ENCODE measurements at places on chromosomes 7 and 10. TPM values are rescaled to one million over a fixed set of nuclear protein-coding genes. Genes with fewer than 3 reads are reported as not detected.

DNA sequence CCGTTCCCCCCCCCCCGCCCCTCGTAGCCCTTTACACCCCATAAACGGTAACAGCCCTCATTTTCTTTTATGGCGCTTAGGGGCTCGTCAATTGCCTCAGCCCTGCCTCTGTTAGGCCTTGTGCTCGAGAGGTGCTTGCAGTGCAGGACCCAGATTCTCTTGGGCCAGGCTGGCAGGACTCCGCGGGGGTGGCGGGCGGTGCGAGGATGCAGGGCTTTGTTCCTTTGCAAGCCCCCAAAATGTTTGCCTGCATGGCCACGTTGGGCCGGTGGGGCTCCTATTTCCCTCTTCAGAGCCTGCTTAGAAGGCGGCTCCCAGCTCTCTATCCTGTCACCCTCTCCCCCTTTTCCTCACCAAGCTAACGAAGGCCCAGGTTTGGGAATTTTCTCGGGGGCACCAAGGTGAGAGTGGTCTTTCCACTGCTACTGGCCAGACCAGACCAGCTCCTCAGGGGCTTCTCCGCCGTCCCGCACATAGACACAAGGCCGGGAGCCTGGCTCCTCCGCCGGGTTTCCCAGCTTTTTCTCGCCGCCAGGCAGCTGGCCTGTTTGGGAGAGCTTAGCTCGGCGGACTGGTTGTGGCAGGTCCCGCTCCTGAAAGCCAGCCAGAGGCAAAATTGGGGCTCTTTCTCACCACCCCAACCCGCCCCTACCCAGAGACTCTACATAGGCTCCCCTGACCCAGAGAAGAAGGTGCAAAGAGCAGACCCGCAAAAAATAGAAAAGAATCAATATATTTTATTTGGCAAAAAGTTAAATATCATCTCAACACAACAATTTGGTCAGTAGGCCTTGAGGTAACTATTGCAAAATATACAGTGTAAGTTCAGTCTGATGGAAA is 3.4 kb downstream of the HOXA9 start:
- DNase-seq, result no peak
- no peak overlapping the region for H3K4me3 ChIP-seq
- H3K36me3 ChIP-seq, result no peaks in the 10 kb centered on the region
- no peak overlapping the region for H3K27ac ChIP-seq

GRCh38 chr7:36526863-36527548 is 137.3 kb downstream of the ANLN start:
- H3K4me3 ChIP-seq, result no peak overlapping the region
- no peaks in the 10 kb centered on the region for H3K36me3 ChIP-seq
- H3K27me3 ChIP-seq, result no peaks in the 10 kb centered on the region
- DNase-seq, result no peak
- H3K27ac ChIP-seq, result peak overlapping the region; percentile 67

The TAS2R5 gene
- total RNA-seq, result 3.1 TPM

DNA sequence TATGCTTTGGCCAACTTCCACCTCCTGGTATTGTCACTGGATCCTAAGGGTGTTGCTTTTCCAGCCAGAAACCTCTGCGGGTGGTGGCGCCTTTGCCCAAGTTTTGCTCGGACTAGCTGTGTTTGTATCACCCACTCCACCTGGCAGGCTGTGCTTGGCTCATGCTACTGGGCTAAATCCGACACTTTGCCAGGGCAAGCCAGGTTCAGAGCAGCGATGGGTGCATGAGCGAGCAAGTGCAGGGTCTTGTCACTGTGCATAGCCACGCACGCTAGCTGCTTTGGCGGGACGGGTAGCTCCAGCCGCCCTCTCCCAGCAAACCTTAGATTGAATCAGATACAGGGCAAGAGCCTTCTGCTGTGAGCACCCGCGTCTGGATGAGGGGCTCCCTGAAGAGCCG is 737.5 kb downstream of the PCDH15 start:
- no peak overlapping the region for H3K4me3 ChIP-seq
- no peak for DNase-seq
- no peaks in the 10 kb centered on the region for H3K4me1 ChIP-seq
- H3K36me3 ChIP-seq, result no peaks in the 10 kb centered on the region

DNA sequence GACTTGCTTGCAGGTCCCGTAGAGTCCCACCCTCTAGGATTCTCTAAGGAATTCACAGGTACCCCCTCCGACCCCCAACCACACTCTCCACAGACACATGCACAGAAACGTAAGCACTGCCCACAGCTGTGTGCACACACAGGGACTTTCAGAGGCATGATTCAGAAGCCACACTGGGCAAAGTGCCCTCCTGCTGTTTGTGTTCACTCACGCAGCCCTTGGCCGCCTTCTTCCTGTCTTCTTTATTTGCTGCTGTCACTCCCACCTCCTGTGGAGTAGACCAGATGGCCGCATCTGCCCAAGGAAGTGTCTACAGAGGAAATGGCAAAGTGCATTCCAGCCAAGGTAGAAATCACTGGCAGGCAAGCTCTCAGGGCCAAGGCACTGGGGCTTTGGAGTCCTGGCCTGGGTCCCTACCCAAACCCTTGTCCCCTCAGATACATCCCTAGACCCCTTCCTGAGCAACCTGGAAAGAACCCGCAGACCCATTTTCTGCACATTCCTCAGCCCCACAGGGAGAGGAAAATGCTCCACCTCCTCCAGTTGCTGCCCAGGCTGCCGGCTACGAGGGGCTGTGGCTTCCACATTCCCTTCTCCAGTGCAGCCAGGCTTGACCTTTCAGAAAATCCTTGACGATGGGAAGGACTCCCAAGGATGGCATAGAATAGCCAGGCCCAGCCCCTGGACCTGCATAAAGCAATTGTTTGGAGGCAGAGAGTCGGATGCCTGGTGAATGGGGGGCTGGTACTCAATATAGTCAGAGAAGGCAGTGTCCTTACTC is 21.6 kb upstream of the GIMAP8 start:
- peak overlapping the region; percentile 63 for H3K27ac ChIP-seq
- H3K27me3 ChIP-seq, result peaks cover 3% of the 10 kb centered on the region
- H3K4me1 ChIP-seq, result peaks cover 21% of the 10 kb centered on the region
- peak overlapping the region; percentile 14 for H3K4me3 ChIP-seq
- DNase-seq, result peak; percentile 85

DNA sequence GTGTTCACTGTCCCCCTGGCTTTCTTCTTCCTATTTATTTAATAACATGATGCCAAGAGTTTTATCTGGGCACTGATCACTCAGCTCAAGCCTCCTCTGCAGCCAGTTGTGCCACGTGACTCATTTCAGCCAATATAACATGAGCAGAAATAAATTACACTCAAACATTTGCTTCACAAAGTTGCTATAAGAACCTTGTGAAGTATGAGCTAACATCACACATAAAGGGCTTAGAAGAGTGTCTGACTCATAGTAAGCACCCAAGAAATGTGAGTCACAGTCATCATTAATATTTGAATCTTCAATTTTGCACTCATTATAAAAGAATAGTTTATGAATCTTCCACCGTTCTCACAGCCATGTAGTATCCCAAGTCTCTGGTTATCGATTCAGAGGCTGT is 414.6 kb upstream of the NPVF start:
- H3K27ac ChIP-seq, result peak overlapping the region; percentile 15
- no peaks in the 10 kb centered on the region for H3K27me3 ChIP-seq
- DNase-seq, result no peak
- no peak overlapping the region for H3K4me3 ChIP-seq
- peaks cover 37% of the 10 kb centered on the region for H3K4me1 ChIP-seq

The PTF1A gene
- total RNA-seq, result not detected

DNA sequence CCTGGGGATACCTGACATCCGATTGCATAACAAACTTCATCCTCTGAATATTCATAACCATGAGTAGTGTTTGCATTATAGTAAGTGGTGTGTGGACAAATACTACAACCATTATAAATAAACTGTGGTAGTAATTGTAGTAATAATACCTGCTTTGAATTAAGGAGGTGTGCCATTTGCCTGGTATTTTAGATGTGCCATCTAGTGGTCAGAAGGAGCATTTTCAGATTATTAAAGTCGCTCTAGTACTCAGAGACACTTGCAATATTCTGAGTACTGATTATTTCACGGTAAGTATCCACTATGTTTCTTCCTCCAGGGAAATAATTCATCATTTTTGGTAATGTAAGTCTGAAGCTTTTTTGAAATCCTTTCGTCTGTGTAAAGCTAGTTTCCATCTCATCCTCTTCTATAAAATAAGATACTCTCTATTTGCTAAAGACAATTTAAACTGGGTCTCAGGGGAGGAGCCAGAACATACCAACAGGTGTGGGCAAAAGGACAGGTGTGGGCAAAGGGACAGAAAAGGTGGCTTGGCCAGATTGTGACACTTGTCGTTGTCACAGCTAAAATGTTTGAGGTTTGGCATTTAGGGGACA is 115.3 kb upstream of the WDR11 start:
- no peak overlapping the region for H3K27ac ChIP-seq
- DNase-seq, result no peak
- no peaks in the 10 kb centered on the region for H3K4me1 ChIP-seq
- no peaks in the 10 kb centered on the region for H3K36me3 ChIP-seq
- H3K27me3 ChIP-seq, result peaks cover 7% of the 10 kb centered on the region

The ADCY1 gene
- 0.05 TPM for total RNA-seq

DNA sequence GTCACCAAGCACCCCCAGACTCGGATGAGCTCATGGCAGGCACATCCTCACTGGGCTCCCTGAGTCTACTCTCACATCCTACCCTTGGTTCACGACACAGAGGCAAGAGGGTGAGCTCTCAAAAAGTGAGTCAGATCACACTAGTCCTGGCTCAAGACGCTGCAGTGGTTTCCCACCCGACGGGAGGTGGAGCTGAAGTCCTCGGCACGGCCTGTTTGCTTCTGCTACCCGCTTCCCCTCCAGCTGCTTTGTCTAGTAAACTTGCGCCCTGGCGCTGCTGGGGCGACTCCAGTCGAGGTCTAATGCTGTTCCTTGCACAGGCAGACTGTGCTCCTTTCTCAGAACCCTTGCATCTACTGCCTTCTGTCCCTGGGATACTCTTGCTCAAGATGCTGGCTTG is 13.5 kb upstream of the SFMBT2 start:
- no peak for DNase-seq
- H3K4me1 ChIP-seq, result no peaks in the 10 kb centered on the region
- H3K4me3 ChIP-seq, result no peak overlapping the region
- no peaks in the 10 kb centered on the region for H3K36me3 ChIP-seq
- H3K27me3 ChIP-seq, result peaks cover 29% of the 10 kb centered on the region
- no peak overlapping the region for H3K27ac ChIP-seq

- H3K36me3 ChIP-seq, result no peaks in the 10 kb centered on the region
- H3K4me1 ChIP-seq, result peaks cover 13% of the 10 kb centered on the region
- H3K27ac ChIP-seq, result no peak overlapping the region
- no peaks in the 10 kb centered on the region for H3K27me3 ChIP-seq
- no peak overlapping the region for H3K4me3 ChIP-seq
- DNase-seq, result no peak
Observed at GRCh38 chr7:22447762-22448161, 52.2 kb downstream of the STEAP1B start.

The IDI2 gene
- not detected for total RNA-seq

DNA sequence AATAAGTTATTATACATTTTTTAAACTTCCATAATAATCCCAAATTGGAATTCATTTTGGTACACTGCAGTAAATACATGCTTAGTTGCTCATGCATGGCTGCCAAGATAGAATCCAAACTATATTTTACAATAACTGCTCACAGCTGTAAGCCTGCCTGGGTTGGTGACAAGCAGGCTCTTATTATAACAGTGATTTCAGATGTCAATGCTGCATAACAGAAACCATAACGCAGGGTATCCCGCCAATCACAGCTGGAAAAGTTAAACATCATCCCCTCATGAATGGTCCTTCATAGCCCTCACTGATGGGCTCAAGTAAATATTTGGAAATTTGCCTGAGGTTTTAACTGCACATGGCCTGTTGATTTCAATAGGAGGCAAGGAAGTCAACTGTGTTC is 149.8 kb downstream of the AMPH start:
- no peaks in the 10 kb centered on the region for H3K27me3 ChIP-seq
- peaks cover 11% of the 10 kb centered on the region for H3K36me3 ChIP-seq
- H3K4me1 ChIP-seq, result peaks cover 15% of the 10 kb centered on the region
- H3K27ac ChIP-seq, result no peak overlapping the region
- no peak overlapping the region for H3K4me3 ChIP-seq

The NPY4R gene
- total RNA-seq, result not detected

All from osteocyte (in vitro differentiated cells).